Fibroblast of skin of abdomen (primary cell): ENCODE measurements at places on chromosomes 2 and 18.
A peak's percentile ranks its signal among the peaks of the same experiment; 100 is the strongest.

GRCh38 chr18:63112706-63113105 lies 206.9 kb downstream of the BCL2 start:
- no peak for DNase-seq

DNA sequence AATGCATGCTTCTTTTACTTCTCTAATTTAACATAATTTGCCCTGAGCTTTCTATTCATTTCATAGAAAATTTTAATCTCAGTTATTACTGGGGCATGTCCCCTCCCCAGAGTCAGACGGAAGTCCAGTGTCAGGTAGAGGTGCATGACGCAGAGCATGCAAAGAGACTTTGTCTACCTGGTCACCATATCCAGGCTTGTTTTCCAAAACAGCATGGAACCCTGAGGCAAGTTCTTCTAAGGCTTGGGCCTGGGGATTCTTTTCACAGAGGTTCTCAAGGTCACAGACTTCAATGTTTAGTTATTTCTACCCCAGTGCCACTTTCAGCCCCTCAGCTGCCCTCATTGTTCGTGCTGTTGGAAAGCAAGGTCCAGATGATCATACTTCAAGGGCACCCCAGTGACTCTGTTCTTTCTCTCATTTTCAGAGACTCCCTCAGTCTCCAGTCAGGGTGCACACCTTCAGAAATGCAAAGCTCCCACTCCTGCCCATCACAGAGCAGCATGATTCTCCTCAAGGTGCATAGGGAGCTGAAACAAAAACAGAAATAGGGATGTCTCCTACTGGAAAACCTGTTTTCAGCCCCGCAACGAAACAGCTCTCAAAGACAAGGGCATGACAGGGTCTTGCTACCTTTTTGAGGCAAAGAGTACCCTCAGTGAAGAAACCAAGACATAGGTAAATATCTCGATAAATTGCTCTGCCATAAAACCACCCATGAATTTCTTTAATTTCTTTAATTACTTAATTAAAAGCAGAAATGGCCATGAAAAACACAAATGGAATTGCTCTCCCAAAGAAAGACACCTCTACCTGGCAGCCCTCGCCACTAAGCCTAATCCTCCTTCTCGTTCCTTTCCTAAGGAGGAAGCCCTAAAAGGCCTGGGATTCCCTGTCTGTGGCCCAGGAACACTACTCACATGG lies 9.5 kb upstream of the EVA1A start:
- DNase-seq = no peak

DNA sequence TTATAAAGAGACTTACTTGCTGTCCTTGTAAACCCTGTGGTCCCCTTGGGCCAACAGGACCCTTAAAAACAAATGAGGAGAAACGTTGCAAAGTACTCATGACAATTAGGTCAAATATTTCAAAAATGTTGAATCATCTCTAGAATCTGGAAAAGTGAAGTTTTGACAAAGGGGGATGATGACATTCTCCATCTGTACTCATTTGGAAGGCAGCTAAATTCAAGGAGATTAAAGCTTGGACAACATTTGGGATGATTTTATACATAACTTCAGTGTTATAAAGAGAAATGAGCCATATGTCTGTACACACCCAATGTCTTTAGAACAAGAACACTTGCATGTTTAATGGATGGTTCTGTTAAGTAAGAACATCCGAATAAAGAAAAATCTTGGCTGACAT lies 92.9 kb downstream of the COL5A2 start:
- peak; percentile 91 for DNase-seq

- DNase-seq = no peak
Measured at GRCh38 chr2:233817995-233818638, 36.2 kb downstream of the HJURP start.

DNA sequence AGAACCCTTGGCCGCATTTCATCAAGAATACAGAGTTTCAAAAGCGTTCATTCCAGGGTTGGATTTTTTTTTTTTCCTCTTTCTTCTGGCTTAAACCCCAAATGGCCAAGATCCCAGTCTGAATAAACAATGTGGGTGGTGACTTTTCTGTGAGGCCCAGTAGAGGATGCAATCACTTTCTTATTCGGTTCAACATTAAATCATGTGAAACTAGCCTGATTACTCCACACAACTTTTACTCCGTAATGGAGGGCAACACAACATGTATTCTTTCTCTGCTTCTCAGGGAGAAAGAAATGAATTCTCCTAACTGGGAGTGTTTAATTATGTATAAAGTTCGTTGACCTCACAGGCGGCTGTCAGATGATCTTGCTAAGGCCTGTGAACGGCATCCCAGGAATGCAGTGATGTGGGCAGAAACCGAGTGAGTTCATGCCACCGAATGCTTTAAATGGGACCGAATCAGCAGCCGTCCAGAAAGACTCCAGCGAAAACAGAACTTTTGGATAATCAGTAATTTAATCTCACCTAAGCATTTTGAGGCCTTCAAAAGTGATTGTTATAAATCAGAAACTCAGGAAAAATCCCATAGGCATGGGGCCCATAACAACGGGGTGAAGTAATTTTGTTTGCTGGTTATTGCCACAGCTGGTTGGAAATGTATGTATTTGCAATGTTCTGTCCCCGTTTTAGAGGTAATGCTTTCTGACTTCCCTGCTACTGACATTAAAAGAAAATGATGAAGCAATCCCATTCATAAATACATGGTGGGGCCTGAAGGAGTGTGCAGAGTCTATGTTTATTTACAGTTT lies 81.5 kb downstream of the BCL2 start:
- peak; percentile 86 for DNase-seq

GRCh38 chr2:120312076-120312475 lies 33.9 kb upstream of the INHBB start:
- DNase-seq = no peak

DNA sequence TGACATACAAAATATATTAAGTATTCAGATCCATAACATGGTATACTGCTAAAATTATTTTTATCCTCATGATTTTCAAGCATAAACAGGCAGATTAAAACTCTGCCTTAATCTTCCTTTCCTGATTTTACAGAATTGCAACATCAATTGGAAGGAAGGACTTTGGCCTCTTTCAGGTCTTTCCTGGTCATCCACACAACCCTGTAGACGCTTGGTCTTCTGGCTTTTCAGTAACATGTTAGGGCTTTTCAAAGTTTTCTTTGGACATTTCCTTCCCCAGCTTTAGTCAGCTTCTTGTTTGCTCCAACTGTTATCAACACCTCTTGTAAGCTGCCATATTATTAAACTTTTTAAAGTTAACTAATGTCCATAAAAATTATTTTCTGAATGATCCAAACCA lies 1364.9 kb upstream of the NRXN1 start:
- DNase-seq = no peak

DNA sequence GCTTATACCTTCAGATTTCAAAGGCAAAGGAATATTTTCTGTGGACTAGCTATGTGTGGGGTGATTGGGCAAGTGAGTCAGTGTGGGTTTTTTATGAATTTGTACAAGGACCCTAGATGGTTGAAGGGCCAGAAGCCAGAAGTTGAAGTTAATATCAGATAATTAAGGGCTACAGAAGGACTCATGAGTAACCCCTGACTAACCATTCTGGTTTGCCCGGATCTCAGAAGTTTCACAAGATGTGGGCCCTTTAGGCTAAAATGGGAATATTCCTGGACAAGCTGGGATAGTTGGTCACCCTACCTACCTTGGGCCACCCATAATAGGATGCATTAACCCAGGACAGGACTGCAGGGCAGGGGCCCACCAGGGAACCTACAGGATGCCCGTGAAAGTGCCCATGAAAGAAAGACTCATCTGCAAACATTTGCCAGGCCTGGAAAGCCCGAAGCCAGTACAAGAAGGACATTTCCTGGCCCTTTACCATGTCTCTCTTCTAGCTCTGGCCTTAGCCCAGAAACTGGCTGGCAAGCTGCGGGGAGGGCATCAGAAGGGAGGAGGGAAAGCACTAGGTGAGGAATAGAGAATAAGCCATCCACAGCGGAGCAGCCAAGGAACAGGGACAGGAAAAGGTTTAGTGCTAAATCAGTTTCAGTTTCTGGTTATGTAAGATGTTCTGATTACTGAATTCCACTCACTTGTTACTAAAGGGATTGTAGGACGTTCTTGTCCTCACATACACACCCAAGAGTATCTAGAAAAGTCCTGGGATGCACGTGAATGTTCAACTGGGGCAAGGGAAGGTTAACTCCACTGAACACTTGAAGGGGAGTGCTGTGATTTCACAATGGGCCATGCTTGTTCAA lies 33.6 kb downstream of the GCG start:
- DNase-seq = peak; percentile 81

- DNase-seq = no peak
Measured at GRCh38 chr2:235446082-235446481, 47.8 kb upstream of the AGAP1 start.

DNA sequence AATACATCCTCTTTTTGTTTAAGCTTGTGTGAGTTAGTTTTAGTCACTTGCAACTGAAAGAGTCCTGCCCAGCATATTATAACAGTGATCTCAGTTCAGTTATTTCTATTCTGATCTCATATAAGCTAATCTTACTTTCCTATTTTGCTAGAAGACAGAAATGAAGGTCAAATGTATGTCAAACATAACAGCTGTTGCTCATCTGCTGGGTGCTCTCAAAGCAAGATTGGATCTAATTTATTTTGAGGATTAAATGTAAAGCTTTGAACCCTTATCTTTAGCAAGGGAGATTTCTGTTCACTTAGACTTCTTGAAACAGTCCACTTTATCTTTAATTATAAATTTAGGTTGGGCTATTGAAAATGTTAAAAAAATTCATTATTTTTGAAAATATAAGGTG lies 31.2 kb downstream of the CRYGD start:
- no peak for DNase-seq

DNA sequence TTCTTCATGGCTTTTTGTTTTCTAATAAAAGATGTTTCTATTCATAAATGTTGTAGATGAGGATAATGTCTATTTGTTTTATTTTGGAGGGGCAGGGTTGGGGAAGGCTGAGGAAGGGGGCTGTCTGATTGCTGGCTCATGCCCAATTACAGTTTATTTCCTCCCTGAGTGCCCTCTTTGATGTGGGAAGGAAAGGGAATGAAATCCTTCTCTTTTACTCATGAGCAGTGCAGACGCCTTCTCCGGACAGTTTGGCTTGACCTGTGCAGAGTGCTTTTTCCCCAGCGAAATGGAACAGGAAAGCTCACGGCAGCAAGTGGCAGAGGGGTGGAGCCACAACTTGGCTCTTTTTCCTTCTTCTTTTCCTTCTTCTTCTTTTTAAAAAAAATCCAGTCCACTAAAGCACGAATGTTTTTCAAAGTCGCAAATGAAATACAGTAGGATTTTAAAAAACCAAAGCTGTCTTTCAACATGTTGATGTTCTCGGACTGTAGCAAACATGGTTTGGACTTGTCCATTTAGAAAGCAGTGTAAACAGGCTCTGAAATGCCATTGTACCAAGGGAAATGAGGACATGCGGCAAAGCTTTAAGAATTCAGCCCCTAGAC lies 34.5 kb downstream of the RAB31 start:
- DNase-seq = no peak

DNA sequence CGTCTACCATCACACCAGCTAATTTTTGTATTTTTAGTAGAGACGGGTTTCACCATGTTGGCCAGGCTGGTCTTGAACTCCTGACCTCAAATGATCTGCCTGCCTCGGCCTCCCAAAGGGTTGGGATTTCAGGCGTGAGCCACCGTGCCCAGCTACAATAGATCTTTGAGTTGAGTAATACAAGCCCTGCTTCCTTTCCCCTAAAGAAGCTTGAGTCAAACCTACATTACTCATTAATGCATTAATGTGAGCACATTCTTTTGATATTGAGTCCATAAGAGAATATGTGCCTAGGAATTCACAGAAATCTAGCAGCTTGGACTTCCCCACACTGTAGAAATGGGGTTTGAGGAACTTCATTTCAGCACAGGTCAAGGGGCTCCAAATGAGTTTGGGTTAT lies 39.6 kb downstream of the PSMG2 start:
- DNase-seq = peak; percentile 83

DNA sequence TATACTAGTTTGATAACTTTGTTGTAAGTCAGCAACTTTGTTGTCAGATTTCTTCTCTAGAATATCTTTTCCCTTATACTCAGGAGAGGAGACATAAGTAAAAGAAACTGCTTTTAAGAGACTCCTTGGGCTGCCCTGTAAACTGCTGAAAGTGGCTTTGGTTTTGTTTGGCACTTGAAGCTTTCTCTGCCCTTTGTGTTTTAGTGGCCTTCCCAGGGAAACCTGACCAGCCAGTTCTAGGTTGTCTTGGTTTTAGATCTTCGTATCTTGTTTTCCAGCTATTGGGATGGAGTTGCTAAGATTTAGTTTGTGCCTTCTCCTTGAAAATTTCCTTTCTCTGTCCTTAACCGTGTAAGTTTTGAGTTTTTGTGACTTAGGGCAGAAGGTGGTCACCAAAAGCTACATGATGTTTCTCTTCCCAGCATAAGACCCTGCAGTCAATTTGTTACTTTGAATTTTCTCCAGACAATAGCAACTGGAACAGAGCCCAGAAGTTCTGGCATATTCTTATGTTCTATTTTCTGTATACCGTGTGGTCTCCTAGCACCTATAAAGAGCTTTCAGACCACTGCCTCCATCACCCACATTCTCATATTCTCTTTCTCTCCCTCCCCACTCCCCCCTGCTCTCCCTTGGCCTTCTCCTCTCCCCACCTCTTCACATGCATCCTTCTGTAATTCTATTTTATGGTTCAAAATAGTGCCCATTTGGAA lies 81.1 kb downstream of the BOLA3 start:
- DNase-seq = no peak

DNA sequence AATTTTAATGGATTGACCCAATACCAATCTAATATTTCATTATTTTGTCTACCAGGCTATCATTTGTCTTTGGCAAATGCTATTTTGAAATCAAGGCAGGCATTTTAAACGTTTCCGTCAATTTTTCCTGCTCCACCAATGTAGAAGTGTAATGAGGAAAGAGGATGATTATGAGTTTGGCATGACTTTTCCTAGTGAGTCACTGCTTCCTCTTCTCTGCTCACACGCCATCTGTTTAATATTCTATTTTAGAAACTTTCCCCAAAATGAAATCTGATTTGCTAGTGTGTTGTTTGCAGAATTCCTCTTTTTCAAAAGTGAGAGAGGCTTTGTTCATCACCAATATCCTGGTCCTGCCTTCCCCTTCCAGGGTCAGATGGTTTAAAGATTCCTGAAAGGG lies 42.5 kb upstream of the PID1 start:
- peak; percentile 43 for DNase-seq

- no peak for DNase-seq
Measured at GRCh38 chr2:27184115-27184514, 27.7 kb upstream of the ATRAID start.

DNA sequence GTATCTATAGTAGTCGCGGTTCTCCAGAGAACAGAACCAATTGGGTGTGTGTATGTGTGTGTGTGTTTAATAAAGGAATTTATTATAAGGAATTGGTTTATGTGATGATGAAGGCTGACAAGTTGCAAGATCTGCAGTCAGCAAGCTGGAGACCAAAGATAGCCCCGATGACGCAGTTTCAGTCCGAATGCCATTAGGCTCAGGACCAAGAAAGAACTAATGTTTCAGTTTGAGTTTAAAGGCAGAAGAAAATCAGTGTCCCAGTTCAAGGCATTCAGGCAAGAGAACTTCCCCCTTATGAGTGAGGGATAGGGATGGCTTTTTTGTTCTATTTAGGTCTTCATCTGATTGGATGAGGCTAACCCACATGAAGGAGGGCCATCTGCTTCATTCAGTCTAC lies 221.6 kb downstream of the HNMT start:
- no peak for DNase-seq
